ENCODE measurements at places on chromosomes 4 and X.

GRCh38 chrX:129836827-129837226 lies 6.9 kb downstream of the ZDHHC9 start:
- no peak for DNase-seq

GRCh38 chrX:139106069-139106468 lies 394.6 kb upstream of the FGF13 start:
- no peak for DNase-seq

DNA sequence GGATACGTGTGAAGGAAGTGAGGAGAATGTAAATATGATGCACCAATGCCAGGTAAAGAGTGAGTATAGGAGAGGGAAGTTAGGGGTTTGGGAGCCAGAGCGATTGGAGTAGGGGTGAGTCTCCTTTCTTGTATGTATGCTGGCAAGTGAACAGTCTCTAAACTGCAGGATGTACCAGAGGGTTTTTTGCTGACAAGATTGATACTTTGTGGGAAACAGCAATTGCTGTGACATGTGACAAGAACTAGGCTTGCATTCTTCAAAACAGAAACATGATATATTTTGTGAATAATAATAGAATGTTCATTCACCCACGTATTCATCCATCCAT lies 706 bp downstream of the CHIC1 start:
- DNase-seq, result no peak

- DNase-seq, result peak; percentile 11
Observed at GRCh38 chrX:134849390-134849789, 141.4 kb upstream of the SMIM10 start.

DNA sequence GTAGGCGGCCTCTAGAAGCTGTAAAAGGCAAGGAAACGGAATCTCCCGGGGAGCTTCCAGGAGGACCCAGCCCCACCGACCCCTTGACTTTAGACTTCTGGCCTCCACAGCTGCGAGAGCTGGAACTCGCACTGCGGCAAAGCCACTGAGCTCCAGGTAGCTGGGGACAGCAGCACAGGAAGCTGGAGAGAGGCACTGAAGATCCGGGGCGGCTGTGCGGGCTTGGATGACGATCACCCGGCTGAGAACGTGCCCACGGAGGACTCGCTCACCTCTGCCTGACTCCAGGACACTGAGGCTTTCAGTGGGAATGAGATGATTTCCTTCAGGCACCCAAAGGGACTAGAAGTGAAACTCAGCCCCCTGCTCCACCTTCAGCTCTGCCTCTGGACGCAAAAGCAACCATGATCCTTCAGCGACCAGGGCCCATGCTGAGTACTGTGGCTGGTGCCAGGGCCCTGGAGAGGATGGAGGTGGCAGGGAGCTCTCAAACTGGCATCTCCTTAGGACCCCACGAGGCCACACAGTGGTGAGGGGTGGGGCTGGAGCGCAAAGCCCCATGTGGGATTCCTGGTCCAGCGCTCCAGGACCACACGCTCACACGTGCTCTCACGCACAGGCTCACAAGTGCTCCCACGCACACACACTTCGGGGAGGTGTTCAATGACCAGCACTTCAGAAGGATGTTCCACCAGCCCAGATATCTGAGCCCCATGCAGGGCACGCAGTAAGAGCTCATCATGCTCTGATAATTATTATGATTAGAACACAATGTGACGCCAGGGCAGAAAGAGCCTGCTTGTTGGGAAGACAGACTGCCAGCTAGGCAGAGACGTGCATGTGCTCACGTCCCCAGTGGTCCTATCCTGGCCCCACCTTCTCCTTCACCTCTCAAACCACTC lies 47.2 kb downstream of the ADRA2C start:
- DNase-seq, result no peak

- DNase-seq, result peak; percentile 25
Observed at GRCh38 chr4:8435656-8436121, 4.8 kb downstream of the ACOX3 start.

DNA sequence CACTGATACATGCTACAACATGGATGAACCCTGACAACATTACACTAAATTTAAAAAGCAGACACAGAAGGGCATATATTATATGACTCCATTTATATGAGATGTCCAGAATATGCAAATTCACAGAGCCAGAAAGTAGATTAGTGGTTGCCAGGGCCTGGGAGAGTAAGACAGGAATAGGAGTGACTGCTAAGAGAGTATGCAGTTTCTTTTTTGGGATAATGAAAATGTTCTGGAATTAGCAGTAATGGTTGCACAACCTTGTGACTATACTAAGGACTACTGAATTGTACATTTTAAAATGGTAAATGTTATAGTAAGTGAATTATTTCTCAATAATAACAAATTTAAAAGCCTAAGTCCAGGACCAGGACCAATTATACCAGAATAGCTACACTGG lies 29.5 kb upstream of the NUP54 start:
- no peak for DNase-seq

DNA sequence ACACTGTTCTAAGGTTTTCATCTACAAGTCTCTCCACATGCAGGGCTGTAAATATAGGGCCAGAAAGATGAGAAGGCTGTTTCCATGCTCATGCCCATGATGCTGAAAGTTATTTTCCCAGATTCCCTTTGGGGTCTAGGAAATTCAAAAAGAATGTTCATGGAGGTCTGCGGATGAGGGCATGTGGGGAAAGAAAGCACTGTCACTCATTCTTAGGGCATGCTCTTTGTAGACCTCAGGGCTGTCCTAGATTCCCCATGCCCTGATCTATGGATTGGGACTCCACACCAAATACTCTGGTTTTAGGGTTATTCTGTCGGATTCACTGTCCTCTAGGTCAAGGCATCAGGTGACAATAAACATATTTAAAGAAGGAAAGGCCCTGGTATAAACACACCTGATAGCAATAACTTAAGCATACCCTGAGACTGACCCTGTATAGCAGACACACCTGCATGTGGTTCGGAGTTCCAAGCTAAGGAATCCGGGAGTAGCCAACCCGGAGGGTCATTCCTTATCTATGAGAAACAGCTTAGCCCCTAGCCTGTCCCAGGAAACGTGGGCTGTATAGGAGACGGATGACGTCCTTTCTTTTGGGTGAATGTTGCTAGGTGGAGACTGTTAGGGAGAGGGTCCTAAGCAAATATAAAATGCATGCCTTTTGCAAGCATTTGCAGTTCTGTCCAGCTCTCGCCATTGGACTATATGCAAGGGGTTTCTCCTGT lies 37.6 kb downstream of the LNX1 start:
- no peak for DNase-seq

- DNase-seq, result no peak
Observed at GRCh38 chr4:163556650-163557391, 62.3 kb downstream of the TMA16 start.

- DNase-seq, result no peak
Observed at GRCh38 chr4:24369507-24370029, 214.8 kb downstream of the DHX15 start.

DNA sequence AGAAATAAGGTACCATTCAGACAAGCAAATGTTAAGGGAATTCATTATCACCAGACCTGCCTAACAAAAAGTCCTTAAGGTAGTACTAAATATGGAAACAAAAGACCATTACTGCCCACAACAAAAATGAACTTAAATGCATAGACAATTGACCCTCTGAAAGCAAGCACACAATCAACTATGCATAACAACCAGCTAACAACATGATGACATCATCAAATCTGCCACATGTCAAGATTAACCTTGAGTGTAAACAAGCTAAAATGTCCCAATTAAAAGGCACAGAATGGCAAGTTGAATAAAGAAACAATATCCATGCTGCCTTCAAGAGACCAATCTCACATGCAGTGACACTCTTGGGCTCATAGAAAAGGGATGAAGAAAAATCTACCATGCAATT lies 160.7 kb upstream of the CPXCR1 start:
- no peak for DNase-seq

- DNase-seq, result peak; percentile 12
Observed at GRCh38 chr4:146450524-146450923, 71.2 kb downstream of the SLC10A7 start.

GRCh38 chr4:62517716-62518115 lies 1317.6 kb downstream of the ADGRL3 start:
- no peak for DNase-seq

GRCh38 chr4:109914322-109914721 lies 1.6 kb downstream of the EGF start:
- DNase-seq, result no peak

DNA sequence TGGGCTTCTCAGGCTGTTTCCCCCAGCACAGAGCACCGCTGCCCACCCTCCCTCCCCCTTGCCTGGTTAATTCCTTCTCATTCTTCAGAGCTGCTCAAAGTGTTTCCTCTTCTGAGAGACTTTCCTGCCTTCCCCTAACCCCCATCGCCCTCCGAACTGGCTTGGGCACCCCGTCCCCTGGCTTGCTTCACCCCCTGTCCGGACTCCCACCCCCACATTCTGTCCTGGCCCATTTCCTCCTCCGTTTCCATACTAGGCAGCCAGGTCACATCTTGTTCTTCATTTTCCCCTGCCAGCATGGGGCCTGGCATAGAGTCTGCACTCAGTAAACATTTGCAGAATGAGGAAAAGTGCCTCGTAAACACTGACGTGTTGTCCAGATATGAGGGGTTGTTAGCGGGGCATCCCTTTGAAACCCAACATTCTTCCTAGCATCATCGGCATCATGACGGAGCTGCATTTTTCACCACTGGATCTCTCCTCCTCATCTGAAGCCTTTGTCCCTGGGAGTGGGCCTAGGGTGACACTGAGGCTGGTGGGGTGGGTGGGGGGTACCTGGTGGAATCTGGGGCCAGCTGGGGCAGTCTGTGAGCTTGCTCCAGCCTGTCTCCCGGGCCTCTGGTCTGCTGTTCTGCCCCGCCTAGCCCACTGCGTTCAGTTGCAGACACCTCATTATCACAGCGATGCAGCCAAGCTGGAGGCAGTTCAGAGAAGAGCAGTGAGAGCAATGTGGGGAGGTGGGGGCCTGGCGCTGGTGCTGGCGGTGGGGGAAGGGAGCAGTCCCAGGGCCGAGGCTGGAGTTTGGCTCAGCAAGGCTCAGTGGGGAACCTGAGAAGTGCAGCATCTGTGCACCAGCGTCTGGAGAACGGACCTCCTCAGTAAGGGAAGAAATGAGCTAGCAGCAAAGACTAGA lies 149.4 kb upstream of the PJA1 start:
- no peak for DNase-seq

GRCh38 chr4:184812199-184812542 lies 13.6 kb downstream of the ACSL1 start:
- no peak for DNase-seq

DNA sequence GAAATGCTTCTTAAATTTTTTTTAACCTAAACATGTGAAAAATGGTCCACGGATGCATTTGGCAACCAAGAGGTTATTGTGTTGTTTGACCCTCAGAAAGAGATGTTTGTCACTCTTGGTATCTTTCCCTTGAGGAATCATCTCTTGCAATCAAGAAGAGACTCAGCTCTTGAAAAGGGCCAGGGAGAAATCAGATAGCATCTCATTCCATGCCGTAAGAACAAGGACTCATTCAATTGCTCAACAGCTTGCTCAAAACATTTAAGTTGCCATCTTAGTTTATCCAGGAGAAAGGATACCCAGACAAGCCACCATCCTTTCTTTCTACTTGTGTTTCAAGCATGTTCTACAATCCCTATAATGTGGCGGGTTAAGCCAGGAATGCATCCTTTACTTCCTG lies 209.5 kb upstream of the LNX1 start:
- DNase-seq, result no peak

GRCh38 chrX:12443534-12444098 lies 305.3 kb downstream of the FRMPD4 start:
- DNase-seq, result no peak

DNA sequence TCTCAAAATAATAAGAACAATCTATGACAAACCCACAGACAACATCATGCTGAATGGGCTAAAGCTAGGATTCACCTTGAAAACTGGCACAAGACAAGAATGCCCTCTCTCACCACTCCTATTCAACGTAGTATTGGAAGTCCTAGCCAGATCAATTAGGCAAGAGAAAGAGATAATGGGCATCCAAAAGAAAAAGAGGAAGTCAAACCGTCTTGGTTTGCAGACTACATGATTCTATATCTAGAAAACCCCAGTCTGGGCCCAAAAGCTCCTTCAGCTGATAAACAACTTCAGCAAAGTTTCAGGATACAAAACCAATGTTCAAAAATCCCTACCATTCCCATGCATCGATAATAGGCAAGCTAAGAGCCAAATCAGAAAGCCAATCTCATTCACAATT lies 59.0 kb downstream of the CHM start:
- DNase-seq, result no peak

DNA sequence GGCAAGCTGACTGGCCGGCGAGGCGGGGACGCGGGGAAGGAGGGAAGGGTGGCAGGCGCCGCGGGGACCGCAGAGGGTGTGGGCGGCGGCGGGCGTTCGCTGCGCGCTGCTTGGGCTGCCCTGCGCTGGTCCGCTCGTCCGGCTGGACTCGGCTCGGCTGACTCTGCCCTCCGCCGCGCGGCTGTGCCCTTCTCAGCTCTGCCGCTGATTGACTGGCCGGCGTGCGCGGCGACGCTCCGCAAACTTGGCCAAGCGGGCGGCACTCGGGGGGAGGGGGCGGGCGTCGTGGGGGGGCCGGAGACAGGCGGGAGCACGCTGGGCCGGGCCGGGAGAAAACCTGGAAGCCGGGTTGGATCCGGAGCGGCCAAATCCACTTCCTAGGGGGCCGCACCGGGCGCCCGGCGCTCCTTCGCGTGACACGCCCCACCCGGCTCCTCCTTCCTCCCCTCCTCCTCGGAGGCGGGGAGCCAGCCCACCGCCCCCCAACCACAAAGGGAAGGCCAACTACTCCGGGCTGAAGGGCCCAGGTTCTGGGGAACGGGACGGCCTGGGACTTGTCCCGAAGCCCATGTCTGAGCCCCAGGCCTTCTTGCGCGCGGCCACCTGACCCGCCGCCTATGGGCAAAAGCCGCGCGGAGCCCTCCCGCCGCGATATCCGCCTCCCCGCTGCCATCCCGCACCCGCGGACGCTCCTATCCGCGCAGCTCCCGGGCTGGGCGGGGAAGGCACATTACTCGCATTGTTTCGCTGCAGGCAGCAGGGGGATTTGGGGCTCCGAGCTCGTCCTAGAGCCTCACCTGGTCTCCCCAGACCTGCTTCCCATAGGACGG lies at the start of gene GPC4:
Gene GPC4 (minus strand): TSS at position 214 of the 830 bp plus-strand sequence. CDS start 524 bp downstream, outside the sequence.
- DNase-seq, result no peak

GRCh38 chrX:9867226-9867625 lies 81.0 kb downstream of the SHROOM2 start:
- no peak for DNase-seq

DNA sequence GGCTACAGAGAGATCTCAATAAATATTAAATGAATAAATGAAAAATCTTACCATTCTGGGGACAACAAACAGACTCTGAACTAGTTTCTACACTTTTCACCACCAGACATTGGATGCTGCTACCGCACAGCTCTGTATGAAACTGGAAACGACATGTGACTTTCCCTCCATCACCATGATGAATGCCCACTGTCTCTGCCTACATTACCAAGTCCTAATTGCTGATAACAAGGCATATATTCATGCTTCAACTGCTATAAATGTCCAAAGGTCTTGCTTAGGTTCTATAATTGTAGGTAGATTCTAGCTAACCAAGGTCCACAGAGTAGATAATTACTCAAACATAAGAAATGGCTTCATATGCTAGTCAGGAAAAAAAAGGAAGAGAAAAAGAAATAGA lies 399.4 kb upstream of the ADGRL3 start:
- DNase-seq, result no peak

GRCh38 chr4:77349796-77350195 lies 192.8 kb downstream of the CCNG2 start:
- DNase-seq, result no peak

- DNase-seq, result no peak
Observed at GRCh38 chrX:67610282-67610681, 66.5 kb downstream of the AR start.
